ENCODE measurements at places on chromosomes 12 and 14.
A peak's percentile ranks its signal among the peaks of the same experiment; 100 is the strongest.

GRCh38 chr12:42683933-42684801 is 94.6 kb upstream of the PRICKLE1 start:
- DNase-seq = no peak

DNA sequence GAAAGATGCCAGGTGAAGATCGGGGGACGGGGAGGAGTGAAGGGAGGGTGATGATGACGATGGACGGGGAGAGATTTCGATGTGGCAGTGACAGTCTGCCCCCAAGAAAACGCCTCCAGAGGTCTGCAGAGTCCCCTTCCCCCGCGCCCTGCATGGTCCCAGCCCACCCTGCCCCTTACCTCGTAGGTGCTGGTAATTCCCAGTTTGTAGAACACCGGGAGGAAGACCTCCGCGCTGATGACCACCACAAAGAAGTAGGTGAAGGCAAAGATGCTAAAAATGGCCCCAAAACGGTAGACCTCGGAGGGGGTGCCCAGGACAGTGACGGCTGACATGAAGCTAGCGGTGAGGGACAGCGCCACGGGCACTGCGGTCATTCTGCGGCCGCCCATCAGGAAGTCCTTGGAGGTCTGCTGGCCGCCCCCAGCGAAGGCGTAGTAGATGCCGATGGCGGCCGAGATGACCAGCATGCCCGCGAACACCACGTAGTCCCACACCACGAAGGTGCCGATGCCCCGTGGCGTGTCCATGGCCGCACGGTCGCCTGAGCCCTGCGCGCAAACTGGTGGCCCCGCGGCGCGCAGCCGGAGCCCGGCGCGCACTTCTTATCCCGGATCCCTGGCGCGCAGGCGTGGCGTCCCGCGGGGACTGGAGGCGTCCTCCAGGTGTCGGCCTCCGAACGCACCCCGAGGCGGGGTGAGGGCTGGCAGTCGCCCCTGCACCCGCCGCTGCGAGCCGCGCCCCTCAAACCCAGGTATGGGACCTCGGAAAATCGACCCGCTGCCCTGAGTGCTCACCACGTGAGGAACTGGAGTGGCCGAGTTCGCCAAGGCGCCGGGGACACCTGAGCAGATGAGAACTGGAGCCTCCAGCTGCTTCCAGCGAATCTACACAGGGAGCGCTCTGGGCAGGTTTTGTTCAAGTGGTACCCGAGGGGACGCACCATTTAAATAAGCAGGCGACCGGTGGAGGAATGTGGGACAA is at the start of gene SLC5A8:
Gene SLC5A8, minus strand, starts transcription at position 920 of the 984 bp plus-strand sequence. Its CDS starts 390 bp downstream, at position 530.
- DNase-seq = no peak

- no peak for DNase-seq
These were observed 28.8 kb downstream of the ATXN2 start for GRCh38 chr12:111570084-111570961.

GRCh38 chr12:64109706-64110105 is 112.4 kb downstream of the KICS2 start:
- DNase-seq = no peak

DNA sequence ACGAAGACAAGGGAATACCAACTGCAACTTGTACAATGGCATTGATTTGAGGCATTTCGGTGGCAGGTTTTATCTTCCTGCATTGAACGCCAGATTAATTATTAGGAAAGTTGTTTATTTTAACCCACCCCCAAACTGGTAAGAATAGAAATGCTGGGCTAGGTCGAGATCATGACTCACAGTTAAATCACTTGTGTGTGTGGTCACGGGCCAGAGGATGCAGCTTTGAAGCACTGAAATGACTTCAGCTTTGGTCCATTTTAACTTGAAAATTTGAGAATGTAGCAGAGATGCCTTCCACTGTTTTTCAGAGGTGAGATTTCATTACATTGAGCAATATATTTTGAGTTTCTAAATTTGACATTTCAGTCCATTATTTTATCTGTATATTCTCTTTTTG is 23.6 kb upstream of the KCNH3 start:
- no peak for DNase-seq

GRCh38 chr12:131980263-131980662 is 30.5 kb downstream of the EP400 start:
- DNase-seq = no peak

- no peak for DNase-seq
These were observed 10.0 kb upstream of the NRIP2 start for GRCh38 chr12:2844786-2845185.

DNA sequence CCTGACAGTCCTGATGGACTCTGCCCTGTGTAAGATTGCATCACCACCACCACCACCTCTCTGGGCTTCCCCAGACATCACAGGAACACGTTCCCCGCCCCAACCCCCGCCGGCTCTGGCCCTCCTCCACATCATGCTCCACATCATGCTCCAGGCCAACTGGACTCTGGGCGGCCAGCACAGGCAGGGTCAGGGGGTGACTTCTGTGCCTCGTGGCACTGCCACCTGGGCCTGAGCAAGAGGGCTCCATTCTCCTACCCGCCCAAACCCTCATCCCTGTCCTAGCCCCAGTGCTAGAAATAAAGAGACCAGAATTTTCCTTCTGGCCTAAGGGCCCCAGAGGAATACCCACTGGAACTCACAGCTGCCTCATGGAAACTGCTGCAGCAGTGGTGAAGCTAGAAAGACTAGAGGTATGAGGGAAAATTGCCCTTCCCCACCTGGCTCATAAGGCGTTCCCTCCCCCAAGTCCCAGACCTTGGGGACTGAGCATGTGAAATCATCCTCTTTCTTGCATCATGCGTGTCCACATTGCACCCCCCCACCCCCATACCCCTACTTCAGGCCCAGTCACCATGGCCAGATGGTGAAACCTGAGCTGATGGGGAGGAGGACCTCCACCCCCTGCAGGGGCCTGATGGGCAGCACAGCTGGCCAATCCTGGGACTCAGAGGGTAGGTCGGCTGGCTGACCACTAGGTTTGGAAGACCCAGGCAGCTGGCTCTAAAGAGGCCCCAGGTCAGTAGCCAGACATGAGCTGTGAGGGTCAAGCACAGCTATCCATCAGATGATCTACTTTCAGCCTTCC is at the start of gene INHBE:
Gene INHBE, plus strand, starts transcription at position 742 of the 808 bp plus-strand sequence. CDS start 230 bp downstream, outside the sequence.
- no peak for DNase-seq

DNA sequence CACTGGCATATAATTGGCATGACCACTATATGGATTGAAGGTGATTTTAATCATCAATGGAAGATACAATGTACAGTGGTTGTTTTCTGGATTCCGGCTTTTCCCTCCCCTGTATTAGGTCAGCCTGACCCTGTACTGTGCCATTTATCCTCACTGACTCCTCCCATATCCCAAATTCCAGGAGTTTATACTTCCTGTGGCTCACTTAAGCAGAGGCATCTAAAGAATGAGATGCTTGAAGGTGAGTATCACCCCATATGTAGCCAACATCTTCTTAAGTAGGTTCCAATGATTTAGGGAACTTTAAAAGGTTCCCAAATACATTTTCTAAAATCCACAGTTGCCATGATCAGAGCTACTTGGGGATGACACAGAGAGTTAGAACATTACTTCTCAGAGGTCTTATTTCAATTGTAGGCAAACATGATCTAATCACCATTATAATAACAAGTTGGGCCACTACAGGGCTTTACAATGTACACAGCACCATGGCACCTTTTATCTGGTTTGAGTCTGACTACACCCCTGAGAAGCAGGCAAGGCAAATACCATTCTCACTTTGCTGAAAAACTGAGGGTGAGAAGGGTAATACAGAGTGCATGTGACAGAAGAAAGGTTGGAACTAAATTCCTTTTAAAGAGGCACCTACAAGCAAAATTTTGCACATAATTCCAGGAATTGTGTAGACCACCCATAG is 212.3 kb upstream of the GARIN6 start:
- DNase-seq = no peak

DNA sequence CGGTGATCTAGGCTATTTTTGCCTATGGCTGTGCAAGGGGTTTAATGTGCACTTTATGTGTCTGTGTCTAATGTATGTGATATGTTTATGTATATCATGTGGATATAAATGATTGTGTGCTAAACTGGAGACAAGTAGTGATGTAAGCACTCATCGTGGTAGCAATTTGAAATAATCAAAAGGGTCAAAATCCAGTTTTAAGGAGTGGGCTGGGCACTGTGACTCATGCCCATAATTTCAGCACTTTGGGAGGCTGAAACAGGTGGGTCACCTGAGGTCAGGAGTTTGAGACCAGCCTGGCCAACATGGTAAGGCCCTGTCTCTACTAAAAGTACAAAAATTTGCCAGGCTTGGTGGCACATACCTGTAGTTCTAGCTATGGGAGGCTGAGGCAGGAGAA is 2.8 kb downstream of the EDDM3A start:
- DNase-seq = no peak

- DNase-seq = no peak
These were observed 7.3 kb downstream of the PLD4 start for GRCh38 chr14:104931771-104932675.

- DNase-seq = no peak
These were observed 11.2 kb downstream of the FIGNL2 start for GRCh38 chr12:51837286-51837685.

- no peak for DNase-seq
These were observed 231.8 kb upstream of the NPAS3 start for GRCh38 chr14:32706721-32707519.

DNA sequence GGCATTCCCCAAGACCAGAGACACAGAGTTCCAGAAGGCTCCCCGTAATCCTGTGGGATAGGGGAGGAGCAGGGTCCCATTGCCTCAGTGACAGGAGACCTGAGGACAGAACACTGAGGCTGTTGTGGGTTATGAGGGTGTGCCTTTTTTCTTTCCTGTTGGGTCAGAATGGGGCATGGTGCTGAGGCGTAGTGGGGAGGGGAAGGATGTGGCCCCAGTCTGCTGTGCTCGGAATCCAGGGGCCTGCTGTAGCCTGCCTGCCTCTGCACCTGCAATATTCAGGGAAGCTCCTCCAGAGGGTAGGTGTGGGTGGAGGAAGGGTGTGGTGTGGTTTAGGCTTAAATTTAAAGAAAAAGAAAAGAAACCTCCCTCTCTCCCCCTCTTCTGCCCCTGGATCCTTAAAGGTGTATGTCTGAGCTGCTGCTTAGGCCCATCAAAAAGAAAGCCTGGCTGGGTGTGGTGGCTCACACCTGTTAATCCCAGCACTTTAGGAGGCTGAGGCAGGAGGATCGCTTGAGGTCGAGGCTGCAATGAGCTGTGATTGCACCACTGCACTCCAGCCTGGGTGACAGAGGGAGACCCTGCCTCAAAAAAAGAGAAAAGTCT is 18.7 kb downstream of the PLEKHG3 start:
- no peak for DNase-seq

GRCh38 chr14:98174041-98174440 is 1098.0 kb downstream of the BCL11B start:
- DNase-seq = peak; percentile 65

DNA sequence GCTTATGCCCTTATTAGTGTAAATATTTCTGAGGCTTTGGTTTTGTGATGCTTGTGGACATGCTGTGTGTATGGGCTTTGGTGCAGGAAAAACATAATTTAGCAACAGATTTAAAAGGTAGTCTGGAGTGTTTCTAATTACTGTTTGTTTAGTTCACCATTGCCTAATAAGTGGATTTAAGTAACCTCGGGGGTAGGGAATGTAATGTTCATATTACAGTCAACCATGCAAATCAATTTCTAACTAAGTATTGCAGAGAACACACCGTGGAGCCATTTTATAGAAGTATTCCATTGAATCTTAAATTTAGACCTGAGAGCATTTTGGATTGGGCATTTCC is 53.5 kb downstream of the ANO6 start:
- DNase-seq = no peak

- DNase-seq = no peak
These were observed 527.2 kb downstream of the NRXN3 start for GRCh38 chr14:78697341-78697740.

DNA sequence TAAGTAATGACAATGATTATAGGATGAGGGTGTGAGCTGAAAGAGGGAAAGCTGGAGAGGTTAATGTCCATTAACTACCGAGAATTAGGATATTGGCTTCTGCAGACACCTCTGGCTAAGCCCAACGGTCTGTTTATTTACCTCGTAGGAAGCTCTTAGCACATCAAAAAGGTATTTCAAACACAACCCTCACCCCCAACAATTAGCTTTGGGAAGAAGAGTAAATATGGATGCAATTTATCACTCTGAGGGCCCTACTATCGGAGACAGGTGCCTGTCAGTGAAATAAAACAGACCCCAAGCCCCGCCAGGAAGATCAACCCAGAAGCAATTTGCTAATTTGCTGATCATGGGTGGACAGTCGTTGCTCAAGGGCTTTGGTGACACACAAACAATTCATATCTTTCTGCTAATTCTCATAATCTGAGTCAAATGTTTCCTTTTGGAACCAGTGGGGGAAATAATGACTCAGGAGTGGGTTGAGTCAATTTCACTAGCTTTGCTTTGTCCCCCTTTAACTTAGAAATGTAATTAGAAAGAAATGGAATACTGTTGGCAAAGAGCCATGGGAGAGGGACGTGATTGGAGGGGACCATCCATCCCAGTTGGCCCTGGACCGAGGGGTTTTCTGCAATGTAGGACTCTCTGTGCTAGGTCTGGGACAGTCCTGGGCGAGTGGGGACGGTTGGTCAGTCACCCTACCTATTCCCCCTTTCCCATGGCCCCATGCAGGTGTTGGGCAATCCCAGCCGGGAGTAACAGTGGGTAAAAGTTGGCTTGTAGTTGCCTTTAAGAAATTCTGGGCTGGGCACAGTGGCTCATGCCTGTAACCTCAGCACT is 99.1 kb upstream of the MED13L start:
- DNase-seq = peak; percentile 30

DNA sequence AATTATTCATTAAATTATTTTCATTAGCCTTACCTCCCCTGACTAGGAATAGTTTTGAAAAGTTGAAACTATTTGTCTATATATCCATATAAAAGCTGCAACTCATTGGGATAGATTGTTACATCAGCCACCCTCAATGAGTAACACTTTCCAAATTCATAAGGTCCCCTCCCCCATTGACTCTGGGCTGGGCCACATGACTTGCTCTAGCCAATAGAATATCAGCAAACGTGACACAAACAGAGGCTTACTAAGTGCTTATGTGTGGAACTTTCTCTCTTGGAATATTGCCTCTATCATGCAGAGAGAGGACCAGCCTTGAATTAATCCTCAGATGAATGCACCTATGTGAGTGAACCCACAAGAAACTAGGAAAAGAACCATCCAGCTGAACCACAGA is 213.7 kb downstream of the CCDC59 start:
- DNase-seq = no peak

DNA sequence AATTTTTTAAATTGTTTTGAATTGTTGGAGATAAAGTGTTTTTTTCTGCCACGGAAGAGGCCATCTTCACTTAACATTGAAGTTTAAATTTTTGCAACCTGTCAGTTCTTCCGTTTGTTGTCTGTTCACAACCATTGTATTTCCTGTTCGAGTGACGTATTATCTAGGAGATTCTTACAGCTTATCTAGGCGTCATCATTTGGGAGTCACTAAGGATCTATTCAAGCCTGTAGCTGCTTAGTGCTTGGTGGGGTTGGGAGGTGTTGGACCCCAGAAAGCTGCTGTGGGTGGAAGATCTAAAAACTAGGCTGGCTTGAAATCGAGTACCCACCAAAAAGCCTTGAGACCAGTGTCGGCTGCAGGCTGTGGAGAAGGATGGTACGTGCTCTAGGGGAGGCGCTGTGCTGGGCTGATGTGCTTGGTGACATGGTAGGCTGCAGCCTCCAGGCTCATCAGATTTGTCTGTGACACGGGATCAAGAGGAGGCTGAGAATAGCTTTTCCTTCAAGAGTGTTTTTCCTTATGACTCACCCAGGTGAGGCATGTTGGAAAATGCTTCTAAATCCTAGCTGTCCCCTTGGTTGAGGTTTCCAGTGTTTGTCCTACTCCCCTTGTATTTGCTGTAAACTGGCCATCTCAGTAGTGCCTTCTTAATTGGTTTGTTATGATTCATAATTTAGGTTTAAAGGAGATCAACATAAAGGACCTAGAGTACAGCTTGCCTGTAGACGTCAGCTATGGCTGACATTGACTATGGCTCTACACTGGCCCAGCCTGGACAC is 57.8 kb downstream of the ATG14 start:
- DNase-seq = no peak

Measured in activated T-cell treated with anti-CD3 and anti-CD28 coated beads, Interleukin-2, amount 50 U/mL, for 48 hours (primary cell).